ENCODE measurements at places on chromosomes 11 and 22.

DNA sequence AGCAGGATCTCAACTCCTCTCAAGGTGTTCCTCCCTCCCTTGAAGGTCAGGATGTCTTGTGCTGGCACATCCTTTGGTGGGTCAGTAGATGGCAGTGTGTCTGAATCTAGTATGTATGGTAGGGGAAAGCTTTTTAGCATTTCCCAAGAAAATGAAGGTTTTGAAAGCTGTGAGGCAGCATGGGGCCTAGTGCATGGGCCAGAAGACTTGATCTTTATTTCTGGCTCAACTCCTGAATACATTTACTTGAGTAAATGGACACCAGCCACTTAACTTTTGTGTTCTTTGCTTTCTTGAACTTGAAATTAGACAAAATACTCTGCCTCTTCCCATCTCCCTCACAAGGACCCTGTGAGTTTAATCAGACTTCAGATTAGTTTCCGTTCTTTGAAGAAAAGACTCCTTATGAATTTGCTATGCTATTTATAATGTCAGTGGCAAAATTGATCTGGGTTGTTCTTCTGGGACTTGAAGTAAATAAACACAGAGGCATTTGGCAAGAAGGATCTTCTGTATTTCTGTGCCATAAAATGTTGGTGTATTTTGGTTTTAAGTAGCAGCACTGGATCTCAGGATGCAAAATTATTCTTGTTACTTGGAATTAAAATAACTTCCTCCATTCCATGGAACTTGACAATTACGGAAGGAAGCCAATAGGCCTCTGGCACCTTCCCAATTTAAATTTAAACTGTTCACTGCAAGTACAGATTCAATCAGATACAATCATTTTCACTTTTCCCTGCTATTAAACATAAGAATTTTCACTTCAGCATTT lies 288.8 kb downstream of the CASP12 start:
- no peak for DNase-seq

GRCh38 chr22:20952544-20953341 lies 14.3 kb upstream of the AIFM3 start:
- DNase-seq, result no peak

DNA sequence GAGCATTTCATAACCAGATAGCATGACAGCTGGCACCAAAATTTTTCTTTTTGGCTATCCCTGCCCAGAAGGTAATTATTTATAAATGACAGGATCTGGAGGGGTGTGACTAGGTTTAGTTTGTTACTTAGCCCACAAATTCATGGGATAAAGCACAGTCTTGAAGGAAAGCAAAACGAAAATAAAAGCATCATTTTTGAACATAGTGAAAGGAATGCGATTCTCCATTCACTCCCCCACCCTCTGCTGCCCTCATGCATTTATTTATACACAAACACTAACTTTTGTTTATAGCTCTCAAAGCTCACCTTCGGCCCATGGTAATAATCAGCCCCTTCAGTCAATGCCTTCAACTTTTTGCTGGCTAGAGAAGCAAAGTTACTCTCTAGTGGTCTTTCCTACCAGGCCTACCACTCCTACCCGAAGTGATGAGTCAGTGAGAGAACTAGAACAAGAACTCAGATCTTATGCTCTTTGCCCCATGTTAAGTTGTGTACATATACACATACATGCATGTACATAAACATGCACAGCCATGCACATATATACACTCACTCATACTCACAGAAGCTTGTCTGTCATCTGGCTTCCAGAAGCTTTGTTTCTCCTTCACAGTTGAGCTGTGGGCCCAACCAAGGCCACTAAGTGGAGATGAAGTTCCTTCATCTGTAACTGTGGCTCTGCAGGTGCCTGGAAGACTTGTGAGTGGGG lies 22.6 kb downstream of the CALCA start:
- DNase-seq, result no peak

DNA sequence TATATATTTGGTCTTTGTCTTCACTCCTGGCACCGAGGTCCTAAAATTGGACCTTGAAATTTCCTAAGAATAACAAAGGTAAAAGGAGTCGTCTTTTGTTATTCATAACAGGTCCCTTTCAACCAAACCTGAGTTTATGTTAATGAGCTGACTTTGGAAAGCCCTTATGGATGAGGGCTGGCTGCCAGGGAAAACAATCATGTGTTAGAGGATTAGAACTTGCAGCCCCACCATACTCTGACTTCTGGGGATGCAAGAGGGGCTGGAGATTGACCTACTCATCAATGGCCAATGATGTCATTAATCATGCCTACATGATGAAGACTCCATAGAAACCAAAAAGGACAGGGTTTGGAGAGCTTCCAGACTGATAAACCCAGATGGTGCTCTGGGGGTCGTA lies 118.9 kb downstream of the MRTFA start:
- no peak for DNase-seq

- DNase-seq, result no peak
Measured at GRCh38 chr11:86468169-86468568, 93.5 kb downstream of the CCDC81 start.

GRCh38 chr11:95229993-95230809 lies 801 bp downstream of the SESN3 start:
- DNase-seq, result no peak

DNA sequence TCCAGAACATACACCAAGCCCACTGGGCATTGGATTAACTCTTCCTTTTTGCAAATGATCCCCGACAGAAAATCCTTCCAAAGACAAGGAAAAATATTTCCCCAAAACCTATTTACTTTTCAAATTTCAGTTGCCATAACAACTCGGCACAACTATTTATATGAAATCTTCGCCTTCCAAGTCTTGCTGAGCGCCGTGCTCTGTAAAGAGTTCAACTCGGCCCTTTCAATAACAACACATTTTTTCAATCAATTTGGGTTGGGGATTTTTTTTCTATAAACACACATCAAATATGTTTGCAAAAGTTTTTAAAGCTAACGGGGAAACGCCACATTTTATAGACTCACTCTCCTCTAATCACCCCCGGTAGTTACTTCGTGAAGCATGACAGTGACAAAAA lies 333.8 kb downstream of the MN1 start:
- DNase-seq, result no peak

DNA sequence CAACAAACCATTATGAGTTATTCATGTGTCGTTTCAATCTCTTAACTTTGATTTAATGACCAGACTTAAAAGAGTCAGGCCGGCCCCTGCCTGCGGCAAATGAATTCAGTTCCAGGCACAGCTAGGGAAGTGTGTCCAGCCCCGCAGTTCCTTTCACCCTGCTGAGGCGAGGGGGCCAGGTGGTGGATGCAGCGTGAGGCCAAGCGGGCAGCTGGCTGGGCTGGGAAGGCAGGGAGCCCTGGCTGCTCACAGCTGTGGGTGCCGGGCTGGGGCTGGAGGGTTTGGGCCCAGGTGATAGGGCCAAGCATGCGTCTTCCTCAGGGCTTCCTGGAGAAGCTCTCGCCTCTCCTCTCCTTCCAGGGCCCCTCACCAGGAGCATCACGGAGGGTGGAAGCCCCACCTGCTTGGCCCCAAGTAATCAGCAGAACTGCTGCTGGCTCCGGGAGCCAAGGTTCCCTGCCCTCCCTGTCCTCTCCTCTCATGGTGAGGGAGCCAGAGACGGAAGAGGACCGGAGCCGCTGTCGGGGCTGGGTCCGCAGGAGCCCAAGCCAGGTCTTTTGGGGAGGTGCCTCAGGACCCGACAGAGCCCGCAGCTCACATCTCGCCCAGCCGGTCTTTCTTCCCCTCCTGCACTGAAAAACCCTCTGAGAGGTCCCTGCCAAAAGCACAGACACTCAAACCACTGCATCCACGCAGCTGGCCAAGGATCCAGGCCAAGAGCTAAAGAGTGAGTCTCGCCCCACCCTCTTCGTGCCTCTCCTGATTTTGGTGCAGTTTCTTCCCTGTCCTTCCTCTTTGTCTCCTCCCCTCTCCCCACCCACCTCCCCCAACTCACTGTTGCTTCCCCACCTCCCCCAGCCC lies 97.0 kb downstream of the ST3GAL4 start:
- DNase-seq, result no peak

DNA sequence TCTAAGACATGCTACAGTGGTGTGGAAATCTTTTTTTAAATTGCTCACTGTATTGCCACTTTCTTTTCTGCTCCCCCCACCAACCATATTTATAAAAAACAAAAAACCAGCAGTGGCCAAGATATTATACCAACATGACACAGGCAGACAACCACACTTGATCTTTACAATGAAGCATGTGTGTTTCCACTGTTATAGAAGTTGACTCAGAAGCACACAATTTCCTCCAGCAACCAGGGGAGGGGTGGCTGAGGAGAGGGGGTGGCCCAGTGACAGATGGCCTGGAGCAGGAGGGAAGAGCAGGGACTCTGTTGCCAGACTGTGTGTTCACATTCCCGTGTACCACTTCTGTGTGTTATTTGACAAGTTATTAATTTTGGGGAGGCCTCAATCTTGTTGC lies 14.8 kb downstream of the CD59 start:
- no peak for DNase-seq

DNA sequence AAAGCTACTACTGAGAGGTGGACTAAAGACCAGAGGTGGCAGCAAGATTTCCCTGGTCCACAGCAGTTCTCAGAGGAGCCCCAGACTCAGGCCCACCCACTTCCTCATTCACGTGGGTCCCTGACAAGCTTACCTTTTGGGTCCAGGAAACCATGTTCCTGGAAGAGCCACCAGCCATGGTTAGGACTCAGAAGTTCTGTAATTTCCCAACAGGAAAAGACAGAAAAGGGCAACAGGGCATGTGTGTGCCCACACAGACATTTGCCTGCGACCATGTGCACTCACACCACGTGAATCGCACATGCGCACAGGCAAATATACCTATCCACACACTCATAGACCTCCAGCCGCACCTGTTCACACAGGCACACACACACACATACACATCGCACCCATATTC lies 42.9 kb downstream of the LRRC32 start:
- no peak for DNase-seq

- DNase-seq, result no peak
Measured at GRCh38 chr22:22348127-22348814, 103.7 kb downstream of the VPREB1 start.

- no peak for DNase-seq
Measured at GRCh38 chr11:61564936-61565696, 15.8 kb downstream of the SYT7 start.

DNA sequence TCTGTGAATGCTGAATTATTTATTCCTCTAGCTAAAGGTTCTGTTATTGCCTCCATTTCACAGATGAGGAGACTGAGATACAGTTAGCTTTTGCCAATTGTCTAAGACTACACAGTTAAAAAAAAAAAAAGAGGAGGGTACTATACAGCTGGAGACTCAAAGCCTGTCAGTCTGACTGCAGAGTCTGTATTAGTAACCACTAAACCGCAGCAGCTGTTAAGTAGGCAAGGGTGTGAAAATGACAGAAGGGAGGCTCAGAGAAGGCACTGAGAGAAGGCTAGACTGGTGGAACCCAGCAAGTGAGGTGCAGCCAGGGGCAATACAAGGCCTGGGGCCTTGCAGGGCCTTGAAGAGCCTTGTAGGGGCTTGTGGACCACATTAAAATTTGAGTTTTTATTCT lies 181.2 kb downstream of the CSNK2A3 start:
- DNase-seq, result peak; percentile 53

DNA sequence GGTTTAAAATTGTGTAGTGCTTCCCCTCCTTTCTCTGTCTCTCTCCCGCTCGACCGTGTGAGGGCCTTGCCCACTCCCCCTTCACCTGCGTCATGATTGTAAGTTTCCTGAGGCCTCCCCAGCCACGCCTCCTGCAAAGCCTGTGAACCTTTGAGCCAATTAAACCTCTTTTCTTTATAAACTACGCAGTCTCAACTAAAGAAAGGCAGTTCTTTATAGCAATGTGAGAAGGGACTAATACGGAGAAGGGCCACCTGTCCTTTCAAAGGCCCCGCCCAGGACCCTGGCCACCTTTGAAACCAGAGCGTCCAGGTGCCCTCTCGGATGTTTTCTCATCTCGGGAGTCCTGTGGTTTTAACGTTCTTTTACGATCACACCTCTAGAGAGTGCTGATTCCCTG lies 741.5 kb downstream of the BRD1 start:
- DNase-seq, result no peak
